ENCODE measurements at places on chromosomes 1 and 21. TPM values are rescaled to one million over a fixed set of nuclear protein-coding genes. Genes with fewer than 3 reads are reported as not detected.
A peak's percentile ranks its signal among the peaks of the same experiment; 100 is the strongest.

GRCh38 chr1:185368313-185368855 lies 51.3 kb upstream of the IVNS1ABP start:
- no peak for DNase-seq

- no peak for DNase-seq
Observed at GRCh38 chr1:199311478-199312262, 672.8 kb downstream of the PTPRC start.

- peak; percentile 83 for DNase-seq
Observed at GRCh38 chr1:904310-904950, 19.3 kb upstream of the SAMD11 start.

DNA sequence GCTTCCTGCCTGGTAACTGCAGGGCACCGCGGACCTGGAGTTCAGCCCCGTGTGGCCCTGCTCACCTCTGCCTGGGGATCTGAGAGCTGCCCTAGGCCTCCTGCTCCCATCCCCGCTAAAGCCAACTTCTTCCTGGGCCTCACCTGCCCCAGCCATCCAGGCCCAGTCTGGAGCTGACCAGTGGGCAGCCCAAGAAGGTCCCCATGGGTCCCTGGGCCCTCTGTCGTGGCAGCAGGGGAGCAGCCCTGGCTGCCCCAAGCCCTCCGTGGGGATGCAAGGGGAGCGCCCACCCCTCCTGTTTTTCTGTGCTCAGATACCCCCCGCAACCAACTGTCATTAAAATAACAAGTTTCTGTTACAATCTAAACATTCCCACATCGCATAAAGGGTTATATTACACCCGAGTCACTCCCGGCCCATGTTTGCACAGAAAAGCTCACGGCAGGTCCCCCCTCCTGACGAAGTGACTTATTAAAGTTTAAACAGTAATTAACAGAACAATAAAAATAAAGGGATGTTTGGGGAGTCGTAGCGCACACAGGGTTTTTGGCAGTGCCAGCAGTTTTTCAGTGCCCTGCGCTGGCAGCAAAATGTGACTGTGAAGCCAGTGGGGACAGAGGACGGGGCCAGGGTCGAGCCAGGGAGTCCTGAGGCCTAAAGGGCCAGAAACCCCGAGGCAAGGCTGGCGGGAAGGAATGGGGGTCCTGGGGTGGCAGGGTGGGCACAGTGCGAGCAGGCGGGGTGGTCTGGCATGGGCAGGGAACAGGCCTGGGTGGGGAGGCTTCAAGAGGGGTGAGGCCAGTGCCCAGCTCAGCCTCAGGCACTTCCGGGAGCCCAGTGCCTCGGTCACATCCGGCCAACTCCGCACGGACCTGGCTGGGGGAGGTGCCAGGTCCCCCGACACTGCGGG lies 121.5 kb downstream of the CASZ1 start:
- DNase-seq = no peak

DNA sequence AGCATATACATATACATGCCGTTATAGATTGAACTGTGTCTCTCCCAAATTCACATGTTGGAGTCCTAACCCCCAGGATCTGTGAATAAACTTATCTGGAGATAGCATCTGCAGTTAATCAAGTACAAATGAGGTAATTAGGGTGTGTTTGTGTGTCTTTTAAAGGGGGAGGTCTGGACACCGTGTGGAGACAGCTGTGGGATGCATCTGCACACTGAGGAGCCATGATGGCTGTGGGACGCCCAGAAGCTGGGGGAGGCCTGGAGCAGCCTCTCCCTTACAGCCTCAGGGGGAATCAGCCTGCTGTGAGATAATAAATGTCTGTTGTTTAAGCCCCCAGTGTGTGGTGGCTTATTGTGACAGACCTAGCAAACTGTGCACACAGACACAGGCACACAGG lies 51.8 kb upstream of the COL18A1 start:
- DNase-seq = no peak

DNA sequence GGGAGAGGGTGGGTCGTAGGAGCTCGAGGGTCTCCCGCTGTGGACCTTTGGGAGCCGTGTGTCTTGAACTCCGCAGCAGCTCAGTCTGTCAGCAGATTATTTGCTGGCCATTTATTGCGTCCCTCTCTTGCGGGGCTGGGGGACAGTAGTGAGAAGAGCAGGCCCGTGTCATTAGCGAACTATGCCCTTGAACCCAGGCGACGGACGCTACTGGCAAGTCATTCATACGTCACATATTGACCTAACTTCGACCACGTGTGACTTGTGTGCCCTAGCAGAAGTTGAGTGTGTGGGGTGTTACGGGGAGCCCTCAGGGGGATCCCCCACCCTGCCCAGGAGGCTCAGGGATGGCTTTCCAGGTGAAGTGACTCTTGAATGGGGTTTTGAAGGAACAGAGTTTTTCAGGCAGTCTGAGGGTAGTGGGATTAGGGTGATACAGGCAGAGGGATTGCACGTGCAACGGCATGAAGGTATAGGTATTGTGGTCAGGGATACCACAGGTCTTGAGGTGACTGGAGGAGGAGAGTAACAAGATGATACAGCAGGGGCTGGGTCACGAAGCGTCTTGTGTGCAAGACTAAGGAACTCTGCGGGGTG lies 13.0 kb downstream of the RCC1 start:
- DNase-seq = peak; percentile 45

F5 gene
- total RNA-seq = 26.0 TPM
